ENCODE measurements at places on chromosomes 2 and 18.

DNA sequence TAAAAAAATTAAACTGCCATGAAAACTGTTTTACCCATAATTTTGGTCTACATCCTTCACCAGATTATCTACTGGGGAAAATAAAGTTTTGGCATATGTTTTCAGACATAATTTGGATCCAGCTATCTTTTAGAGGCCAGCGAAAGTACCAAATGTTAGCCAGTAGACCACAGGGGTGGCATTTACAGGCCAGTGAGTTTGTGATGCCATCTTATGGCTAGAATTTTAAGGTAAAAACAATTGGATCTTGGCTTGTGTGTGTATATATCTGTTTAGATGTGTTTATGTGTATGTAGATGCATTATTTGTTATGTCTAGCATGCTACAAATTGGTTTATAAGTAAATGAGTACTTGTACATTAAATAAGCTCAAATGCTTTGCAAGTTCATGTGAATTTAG lies 322.6 kb downstream of the ASXL3 start:
- no peak for DNase-seq

- no peak for DNase-seq
Measured at GRCh38 chr2:159169187-159169586, 117.3 kb downstream of the WDSUB1 start.

GRCh38 chr2:107462181-107462580 lies 364.5 kb upstream of the RGPD4 start:
- no peak for DNase-seq

DNA sequence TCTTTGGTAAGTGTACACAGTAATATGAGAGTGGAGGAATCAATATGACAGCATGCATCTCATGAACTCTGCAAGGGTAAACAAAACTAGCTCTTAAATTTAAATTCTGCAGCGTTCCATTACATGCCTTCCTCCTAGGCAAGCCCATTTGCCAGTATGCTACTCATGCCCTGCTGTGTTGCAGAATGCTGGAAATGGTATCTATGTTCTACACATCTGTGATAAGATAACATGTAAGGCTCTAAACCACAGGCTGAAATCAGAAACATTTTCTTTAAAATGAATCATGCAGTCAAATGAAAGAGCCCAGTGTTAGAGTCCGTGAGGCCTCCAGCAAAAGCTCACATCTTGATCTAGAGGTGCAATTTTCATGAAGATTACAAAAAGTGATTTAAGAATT lies 112.8 kb upstream of the FN1 start:
- peak; percentile 83 for DNase-seq

DNA sequence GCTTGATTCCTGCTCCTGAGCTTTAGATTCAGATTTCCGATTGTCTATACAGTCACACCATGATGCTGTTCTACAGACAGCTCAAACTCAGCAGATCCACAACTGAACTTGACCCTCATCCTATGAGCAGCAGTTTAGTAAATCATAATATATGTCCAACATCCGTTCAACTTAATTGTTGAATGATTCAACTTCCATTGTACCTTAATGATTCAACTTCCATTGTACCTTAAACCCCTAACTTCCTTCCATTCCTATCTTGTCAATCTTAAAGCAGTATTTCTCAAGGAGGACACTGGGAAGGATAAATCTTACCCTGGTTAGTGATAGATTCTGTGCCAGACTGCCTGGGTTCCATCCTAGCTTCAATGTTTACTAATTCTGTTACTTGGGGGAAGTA lies 60.1 kb downstream of the PIGN start:
- no peak for DNase-seq

- peak; percentile 85 for DNase-seq
Measured at GRCh38 chr2:39991298-39991697, 212.2 kb upstream of the THUMPD2 start.

GRCh38 chr2:45649462-45649857 lies 2.0 kb upstream of the PRKCE start:
- DNase-seq = no peak

DNA sequence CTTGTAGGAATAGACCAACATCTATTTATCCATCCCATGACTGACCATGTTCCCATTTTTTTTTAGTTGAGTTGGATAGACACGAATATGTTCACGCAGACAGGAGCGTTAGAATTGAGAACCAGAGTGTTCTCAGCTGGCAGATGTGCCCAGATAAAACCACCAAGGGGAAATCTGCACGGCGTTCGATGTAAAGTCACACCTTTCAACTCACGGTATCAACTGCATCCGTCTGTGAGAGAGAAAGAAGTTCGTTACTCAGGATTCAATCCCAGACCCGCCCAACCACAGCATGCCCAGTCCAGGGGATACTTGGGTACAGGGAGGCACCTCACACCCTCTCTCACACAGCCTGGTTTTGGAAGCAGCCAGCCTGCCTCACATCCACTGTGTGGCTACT lies 26.1 kb downstream of the MAL start:
- DNase-seq = no peak

- no peak for DNase-seq
Measured at GRCh38 chr2:107742460-107743027, 84.1 kb upstream of the RGPD4 start.

DNA sequence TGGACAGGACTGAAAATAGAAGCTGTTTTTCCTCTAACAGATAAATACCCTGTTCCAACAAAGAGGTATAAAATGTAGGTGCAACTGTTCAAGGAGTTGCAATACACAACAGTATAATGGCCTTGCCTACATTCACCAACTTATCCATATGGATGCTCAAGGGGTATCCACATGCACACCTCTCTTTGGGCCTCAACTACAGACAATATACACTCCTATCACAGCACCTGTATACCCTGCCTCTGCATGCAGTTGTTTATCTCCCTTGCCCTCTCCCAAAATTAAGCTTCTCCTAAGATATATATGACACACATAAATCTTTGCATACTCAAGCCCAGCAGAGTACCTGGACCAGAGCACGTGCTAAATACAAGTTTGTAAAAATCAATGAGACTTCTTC lies 37.3 kb downstream of the DARS1 start:
- DNase-seq = no peak

DNA sequence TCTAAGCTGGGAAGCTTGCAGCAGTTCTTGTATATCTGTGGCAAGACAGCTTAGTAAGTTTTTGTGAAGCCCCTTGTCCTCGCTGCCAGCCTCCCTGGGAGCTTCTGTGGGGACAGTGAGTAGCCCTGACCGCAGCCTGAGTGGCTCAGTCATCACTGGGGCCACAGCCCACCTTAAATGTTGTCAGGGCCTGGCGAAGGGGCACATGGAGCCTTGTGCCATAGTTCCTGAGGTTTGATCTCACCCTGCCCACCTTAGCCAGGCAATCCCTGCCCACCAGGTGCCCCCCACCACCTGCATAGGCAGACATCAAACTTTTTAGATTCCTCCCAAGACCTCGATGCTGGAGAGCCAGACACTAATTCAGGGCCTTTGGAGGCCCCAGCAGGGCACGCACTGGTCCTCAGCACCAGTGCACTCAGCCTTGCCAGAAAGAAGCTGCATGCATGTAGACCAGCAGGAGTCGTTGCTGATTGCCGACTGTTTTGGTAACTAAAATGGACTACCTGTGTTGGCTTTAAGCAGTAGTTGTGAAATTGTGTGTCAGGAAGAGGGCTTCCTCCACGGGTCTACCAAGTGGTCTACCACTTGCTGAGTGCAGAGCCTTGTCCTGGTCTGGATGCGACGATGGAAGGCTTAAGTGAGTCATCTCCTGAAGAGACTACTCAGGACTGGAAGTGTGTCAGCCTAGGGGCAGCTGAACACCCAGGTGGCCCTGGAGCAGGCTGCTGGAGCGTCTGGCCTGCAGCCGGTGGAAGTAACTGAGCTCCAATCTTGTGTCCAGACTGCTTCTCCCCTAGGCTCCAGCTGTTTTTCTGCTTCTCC lies 233.1 kb downstream of the SEPTIN10 start:
- no peak for DNase-seq

- DNase-seq = no peak
Measured at GRCh38 chr2:230457073-230457768, 41.2 kb downstream of the SP100 start.

DNA sequence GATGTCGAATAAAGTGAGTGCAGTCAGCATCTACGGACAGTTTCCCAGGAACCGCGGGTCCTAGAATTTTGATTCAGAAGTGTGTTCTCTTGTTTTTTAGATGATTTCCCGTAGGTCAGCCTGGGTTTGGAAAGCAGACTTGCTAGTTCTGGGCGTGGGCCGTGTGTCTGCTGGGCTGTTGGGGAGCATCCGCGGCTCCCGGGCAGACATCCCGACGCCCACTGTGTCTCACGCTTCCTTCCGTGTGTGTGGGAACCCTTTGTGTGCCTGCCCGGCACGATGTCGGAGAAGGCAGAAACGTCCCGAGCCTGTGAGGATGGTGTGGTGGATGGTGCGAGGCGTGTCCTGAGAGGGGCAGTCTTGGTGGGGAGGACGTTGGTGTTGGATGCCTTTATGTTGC lies 18.4 kb downstream of the CTDP1 start:
- no peak for DNase-seq

- DNase-seq = no peak
Measured at GRCh38 chr18:9685615-9685890, 22.5 kb upstream of the RAB31 start.

GRCh38 chr2:234091883-234092282 lies 41.4 kb downstream of the SPP2 start:
- DNase-seq = no peak

DNA sequence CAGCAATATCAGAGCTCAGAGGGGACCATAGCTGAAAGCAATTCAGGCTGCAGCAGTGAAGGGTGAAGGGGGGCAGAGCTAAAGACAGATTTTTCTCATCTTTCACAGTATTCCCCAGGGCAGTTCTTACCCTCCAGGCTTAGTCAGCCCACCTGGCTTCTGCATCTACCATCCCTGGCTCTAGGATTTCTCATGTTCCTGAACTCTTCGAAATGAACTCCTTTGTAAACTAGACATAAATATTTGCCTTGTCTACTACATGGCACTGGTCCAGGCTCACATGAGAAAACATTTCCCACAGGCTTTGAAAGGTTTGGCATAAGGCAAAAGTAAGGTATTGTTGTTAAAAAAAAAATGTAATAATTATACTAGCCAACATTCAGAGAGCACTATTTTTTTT lies 23.6 kb upstream of the NEB start:
- DNase-seq = no peak

DNA sequence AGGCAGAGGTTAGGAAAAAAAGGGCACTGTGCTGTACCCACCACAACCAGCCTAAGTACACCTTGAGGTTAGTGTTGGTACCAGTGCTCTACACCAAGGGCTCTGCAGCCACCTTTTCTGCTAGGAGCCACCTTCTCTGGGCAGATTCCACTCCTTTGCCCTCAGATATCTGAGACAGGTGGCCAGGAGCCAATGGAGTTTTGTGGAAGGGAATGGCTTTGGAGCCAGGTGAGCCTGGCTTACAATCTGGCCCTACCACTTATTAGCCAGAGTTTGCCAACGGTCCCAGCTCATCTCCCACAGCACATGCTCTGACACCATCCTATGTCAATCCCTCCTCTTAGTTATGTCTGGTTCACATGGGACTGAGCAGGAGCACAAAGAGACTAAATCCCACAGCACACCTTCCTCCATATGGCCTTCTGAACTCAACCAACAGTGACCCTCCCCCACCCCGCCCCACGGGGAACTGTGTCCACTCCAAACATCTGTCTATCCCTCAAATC lies 77.5 kb downstream of the CLHC1 start:
- DNase-seq = no peak

Measured in fibroblast of the aortic adventitia (primary cell).